Esophagus muscularis mucosa (tissue), 4 donors: ENCODE measurements at places on chromosomes 5 and 9. TPM values are rescaled to one million over a fixed set of nuclear protein-coding genes. Genes with fewer than 3 reads are reported as not detected.

GRCh38 chr9:110257097-110257841 lies 962 bp upstream of the TXN start:
- no peak for DNase-seq
- no peaks in the 10 kb centered on the region for H3K36me3 ChIP-seq
- peaks cover 40% of the 10 kb centered on the region for H3K4me1 ChIP-seq
- peak overlapping the region; percentile 94 for H3K27ac ChIP-seq
- H3K4me3 ChIP-seq: peak overlapping the region; percentile 78
- H3K27me3 ChIP-seq: no peaks in the 10 kb centered on the region

- no peak for DNase-seq
- H3K27me3 ChIP-seq: no peaks in the 10 kb centered on the region
- H3K4me1 ChIP-seq: peaks cover 11% of the 10 kb centered on the region
- H3K27ac ChIP-seq: no peak overlapping the region
- H3K4me3 ChIP-seq: no peak overlapping the region
- H3K36me3 ChIP-seq: peaks cover 59% of the 10 kb centered on the region
Measured at GRCh38 chr9:124320062-124320973, 62.6 kb downstream of the NEK6 start.

DNA sequence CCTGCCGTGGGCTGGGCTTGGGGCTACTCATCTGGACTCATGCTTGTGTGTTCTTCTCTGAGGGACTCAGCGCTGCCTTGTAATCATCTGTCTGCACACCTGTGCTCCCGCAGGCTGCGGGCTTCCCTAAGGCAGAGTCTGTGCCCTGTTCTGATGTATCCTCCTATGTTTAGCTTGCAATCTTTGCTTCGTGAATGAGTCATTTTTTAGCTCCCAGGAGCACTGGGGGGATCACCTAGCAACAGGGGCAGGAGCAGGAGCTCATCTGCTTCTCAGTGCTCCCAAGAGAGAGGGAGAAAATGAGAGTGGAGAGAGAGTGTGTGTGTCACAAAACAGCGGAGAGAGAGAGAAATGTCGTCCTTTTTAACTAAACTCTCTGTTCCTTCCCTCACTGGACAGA lies 202.4 kb upstream of the ZNF618 start:
- DNase-seq: no peak
- H3K27me3 ChIP-seq: no peaks in the 10 kb centered on the region
- peaks cover 8% of the 10 kb centered on the region for H3K4me1 ChIP-seq
- no peaks in the 10 kb centered on the region for H3K36me3 ChIP-seq
- no peak overlapping the region for H3K27ac ChIP-seq
- no peak overlapping the region for H3K4me3 ChIP-seq

GRCh38 chr9:92666236-92666635 lies 3.7 kb downstream of the IPPK start:
- H3K27me3 ChIP-seq: no peaks in the 10 kb centered on the region
- H3K4me3 ChIP-seq: no peak overlapping the region
- peaks cover 22% of the 10 kb centered on the region for H3K36me3 ChIP-seq
- H3K4me1 ChIP-seq: peaks cover 23% of the 10 kb centered on the region
- H3K27ac ChIP-seq: no peak overlapping the region

The GALNT12 gene
- 15.5 TPM for total RNA-seq

The ZFP2 gene
- total RNA-seq: 2.3 TPM
